ENCODE measurements at places on chromosomes 7 and 10.

GRCh38 chr10:99767901-99768300, 14.5 kb upstream of the ABCC2 start:
- no peak for DNase-seq

DNA sequence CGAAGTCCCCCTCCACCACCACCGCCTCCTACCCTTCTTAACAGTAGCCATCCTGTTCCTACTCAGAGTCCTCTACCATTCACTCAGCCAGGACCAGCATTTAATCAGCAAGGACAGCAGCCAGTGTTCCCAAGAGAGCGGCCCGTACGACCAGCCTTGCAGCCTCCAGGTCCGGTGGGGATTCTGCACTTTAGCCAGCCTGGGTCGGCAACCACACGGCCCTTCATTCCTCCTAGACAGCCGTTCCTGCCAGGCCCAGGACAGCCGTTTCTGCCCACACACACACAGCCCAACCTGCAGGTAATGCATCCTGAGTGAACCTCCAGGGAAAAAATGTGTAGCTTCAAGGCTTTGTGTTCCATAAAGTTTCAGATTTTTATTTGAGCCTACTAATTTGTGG, 74.2 kb downstream of the SHH start:
- no peak for DNase-seq

GRCh38 chr7:98643236-98643985, 26.3 kb downstream of the NPTX2 start:
- DNase-seq, result no peak

DNA sequence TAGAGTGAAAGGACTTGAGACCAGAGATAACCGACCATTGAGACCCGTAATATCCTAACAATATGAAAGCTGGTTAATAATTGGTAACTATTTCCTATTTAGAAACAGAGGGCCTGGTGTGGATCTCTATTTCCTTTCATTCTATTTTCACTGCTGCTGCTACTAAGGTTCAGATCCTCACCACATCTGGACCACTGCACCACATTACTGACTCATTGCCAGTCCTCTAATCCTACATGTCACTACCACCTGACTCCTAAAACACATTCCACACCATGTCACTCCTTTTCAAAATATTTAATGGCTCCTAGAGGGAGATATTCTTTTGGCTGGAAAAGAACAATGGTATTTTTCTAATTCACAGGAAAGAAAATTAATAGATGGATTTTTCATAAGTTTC, 6.4 kb downstream of the USP54 start:
- DNase-seq, result no peak
